Chondrocyte (in vitro differentiated cells): ENCODE measurements at places on chromosomes 6 and 20.

GRCh38 chr6:154605882-154606370 lies 95.4 kb upstream of the CNKSR3 start:
- no peak overlapping the region for H3K4me3 ChIP-seq
- no peaks in the 10 kb centered on the region for H3K27me3 ChIP-seq
- H3K36me3 ChIP-seq = no peaks in the 10 kb centered on the region
- no peak for DNase-seq
- no peak overlapping the region for H3K27ac ChIP-seq

- peaks cover 10% of the 10 kb centered on the region for H3K4me1 ChIP-seq
- H3K27ac ChIP-seq = peak overlapping the region; percentile 58
- H3K4me3 ChIP-seq = no peak overlapping the region
- peaks cover 2% of the 10 kb centered on the region for H3K36me3 ChIP-seq
These were observed 140.7 kb upstream of the STXBP5 start for GRCh38 chr6:147063469-147064031.

- H3K27me3 ChIP-seq = no peaks in the 10 kb centered on the region
- DNase-seq = no peak
- H3K4me1 ChIP-seq = peaks cover 36% of the 10 kb centered on the region
- no peak overlapping the region for H3K4me3 ChIP-seq
These were observed 75.4 kb downstream of the FILIP1 start for GRCh38 chr6:75418233-75418632.

- H3K4me3 ChIP-seq = peak within 1 kb of the TSS; percentile 44
- peaks cover 4% of the 10 kb centered on the region for H3K4me1 ChIP-seq
- H3K36me3 ChIP-seq = no peaks in the 10 kb centered on the region
- DNase-seq = no peak
- no peak within 1 kb of the TSS for H3K27ac ChIP-seq
These were observed at the start of gene HLA-DQB1 for GRCh38 chr6:32666420-32667300. HLA-DQB1 (minus strand) TSS chr6:32666657; CDS start chr6:32666607, 50 bp downstream.

DNA sequence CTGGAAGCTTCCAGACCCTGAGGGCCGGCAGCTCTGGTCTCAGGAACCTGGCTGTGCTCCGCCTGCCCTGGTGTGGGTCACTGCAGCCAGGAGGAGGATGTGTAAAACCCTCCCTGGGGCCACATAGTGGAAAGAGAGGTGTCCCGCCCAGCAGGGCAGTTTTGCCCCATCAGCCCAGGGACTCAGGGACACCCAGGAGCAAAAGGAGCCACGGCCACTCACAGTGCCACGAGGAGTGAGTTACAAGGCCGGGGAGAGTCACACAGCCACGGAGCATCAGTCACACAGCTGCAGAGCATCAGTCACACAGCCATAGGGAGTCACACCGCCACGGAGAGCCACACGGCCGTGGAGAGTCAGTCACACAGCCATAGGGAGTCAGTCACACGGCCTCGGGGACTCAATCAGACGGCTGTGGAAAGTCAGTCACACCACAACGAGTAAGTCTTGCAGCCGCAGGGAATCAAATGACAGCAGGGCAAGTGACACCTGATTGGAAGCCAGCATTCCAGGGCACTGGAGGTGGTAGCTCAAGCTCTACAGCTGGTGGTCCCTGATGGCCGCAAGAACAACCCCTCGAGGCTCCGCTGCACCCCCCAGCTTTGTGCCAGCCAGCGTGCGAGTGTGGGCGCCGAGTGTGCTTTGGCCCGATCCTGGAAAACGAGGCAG lies 60.9 kb downstream of the DLL1 start:
- peaks cover 9% of the 10 kb centered on the region for H3K4me1 ChIP-seq
- H3K4me3 ChIP-seq = no peak overlapping the region
- peaks cover 24% of the 10 kb centered on the region for H3K27me3 ChIP-seq
- H3K36me3 ChIP-seq = no peaks in the 10 kb centered on the region
- H3K27ac ChIP-seq = no peak overlapping the region

- peaks cover 37% of the 10 kb centered on the region for H3K27me3 ChIP-seq
- H3K36me3 ChIP-seq = peaks cover 1% of the 10 kb centered on the region
- no peak overlapping the region for H3K27ac ChIP-seq
- H3K4me3 ChIP-seq = no peak overlapping the region
These were observed 15.4 kb upstream of the FOXQ1 start for GRCh38 chr6:1296542-1296941.

- H3K4me1 ChIP-seq = peaks cover 7% of the 10 kb centered on the region
- no peak for DNase-seq
- H3K36me3 ChIP-seq = no peaks in the 10 kb centered on the region
These were observed 26.7 kb upstream of the SPTLC3 start for GRCh38 chr20:12982098-12982497.

- peaks cover 13% of the 10 kb centered on the region for H3K4me1 ChIP-seq
- no peak for DNase-seq
- H3K27me3 ChIP-seq = peaks cover 10% of the 10 kb centered on the region
- H3K36me3 ChIP-seq = no peaks in the 10 kb centered on the region
- H3K4me3 ChIP-seq = no peak overlapping the region
These were observed 30.2 kb downstream of the SLC2A10 start for GRCh38 chr20:46739431-46740213.

DNA sequence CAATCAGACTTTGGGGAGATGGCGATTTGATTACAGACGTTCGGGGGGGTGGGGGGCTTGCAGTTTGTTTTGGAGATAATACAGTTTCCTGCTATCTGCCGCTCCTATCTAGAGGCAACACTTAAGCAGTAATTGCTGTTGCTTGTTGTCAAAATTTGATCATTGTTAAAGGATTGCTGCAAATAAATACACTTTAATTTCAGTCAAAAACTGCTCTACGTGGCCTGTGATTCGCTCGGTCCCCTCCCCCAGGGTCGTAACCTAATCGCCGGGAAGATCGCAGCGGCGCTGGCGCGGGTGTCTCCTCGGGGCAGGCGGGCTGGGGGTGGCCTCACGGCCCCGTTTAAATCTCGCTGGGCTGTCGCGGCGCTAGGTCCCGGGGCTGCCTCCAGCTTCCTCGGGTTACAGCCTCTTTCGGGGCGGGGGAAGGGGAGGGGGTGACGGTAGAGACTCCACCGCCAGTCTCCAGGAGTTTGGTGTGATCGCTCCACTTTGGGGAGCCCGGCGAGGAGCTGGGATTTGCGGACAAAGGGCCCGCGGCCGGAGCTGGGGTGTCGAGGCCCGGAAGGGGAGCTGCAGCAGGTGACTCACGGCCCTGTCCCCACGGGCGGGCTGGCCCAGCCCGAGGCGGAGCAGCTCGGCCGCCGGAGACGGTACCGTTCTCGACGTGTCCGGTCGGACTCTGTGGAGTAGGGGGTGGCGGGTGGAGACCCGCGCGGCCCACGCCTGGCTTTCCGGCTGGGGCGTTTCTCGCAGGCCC lies 4.2 kb downstream of the FOXC1 start:
- H3K27ac ChIP-seq = peak overlapping the region; percentile 97
- H3K4me1 ChIP-seq = peaks cover 34% of the 10 kb centered on the region
- peaks cover 34% of the 10 kb centered on the region for H3K36me3 ChIP-seq
- no peak for DNase-seq
- peak overlapping the region; percentile 92 for H3K4me3 ChIP-seq
